Common myeloid progenitor, CD34-positive (primary cell): ENCODE measurements at places on chromosomes 5 and 9.

DNA sequence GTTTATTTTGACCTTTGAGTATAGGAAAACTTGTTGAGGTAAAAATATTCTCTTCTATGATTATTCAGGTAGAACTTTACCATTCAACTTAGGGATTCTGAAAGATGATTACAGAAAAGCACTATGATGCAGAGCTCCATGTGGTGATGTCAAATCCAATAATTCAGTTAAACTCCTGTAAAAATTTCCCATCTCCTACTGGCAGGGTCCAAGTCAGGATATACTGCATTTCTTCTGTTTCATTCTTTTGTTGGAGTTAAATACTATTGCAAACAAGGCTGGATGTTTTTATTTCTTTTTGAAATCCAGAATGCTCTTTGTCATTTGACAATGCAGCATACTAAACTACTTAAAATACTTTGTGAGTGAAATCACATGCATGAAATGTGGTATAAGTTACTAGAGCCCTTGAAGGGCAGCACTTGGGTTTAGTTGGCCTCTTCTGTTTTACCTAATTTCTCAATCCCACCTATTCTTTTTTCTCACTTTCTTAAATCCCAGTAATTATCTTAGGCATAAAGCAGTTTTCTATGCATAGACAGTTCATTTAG lies 204.5 kb downstream of the FBXL7 start:
- no peak for DNase-seq

GRCh38 chr9:112900901-112901300 lies 10.2 kb upstream of the SLC46A2 start:
- DNase-seq = no peak

GRCh38 chr5:135053278-135053677 lies 19.2 kb upstream of the PITX1 start:
- DNase-seq = peak; percentile 54

- no peak for DNase-seq
Observed at GRCh38 chr9:76135902-76136301, 245.4 kb downstream of the PCSK5 start.

GRCh38 chr9:26260238-26260637 lies 582.0 kb upstream of the TUSC1 start:
- DNase-seq = no peak

DNA sequence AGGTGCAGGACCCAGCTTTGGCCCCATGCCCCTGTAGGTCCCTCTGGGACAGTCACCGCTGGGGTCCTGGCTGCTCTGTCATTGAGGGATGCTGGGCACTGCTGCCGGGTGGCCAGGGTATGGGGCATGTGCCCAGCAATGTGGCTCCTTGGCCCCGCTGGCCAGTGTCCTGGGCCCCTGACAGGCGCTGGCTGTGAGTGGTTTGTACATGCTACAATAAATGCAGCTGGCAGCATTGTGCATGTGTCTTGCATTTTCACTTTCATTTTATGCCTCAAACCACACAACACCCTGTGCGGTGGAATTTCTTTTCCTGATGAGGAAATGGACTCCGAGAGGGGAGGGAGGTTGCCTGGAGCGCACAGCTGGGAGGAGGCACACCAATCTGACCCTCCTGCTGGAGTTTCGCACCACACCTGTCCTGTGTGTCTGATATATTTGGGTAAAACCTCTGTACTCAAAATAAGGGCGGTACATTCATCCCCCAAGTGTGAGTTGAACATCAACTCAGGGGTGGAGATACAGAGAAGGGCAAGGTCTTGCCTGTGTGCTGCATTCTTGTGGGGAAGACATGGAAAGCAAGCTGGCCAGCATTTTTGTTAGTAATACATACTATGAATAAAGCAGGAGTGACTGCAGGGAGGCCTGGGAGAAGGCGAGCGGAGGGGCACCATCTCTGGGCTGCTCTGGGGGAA lies 11.7 kb downstream of the TSPAN17 start:
- peak; percentile 83 for DNase-seq
